Astrocyte (in vitro differentiated cells and primary cell): ENCODE measurements at places on chromosomes 11 and 22.

GRCh38 chr22:44026630-44027511 is 2.8 kb downstream of the PARVB start:
- DNase-seq, result peak; percentile 61

DNA sequence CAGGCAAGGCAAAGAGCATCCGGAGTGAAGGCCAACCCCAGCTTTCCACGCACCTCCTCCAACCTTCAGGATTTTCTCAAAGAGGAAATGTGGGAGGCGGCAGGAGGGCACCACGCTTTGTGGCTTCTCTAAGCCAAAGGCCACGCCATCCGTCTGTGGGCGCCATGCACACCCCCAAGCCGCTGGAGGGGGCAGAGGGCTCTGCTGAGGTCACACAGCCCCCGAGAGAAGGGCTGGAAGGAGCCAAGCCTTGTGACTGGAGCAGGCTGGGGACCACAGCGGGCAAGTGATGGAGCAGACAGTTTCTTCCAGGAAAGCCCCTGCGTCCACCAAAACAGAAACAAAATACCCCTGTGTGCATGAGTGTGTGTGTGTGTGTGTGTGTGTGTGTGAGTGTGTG is 527.4 kb downstream of the BRD1 start:
- DNase-seq, result no peak

DNA sequence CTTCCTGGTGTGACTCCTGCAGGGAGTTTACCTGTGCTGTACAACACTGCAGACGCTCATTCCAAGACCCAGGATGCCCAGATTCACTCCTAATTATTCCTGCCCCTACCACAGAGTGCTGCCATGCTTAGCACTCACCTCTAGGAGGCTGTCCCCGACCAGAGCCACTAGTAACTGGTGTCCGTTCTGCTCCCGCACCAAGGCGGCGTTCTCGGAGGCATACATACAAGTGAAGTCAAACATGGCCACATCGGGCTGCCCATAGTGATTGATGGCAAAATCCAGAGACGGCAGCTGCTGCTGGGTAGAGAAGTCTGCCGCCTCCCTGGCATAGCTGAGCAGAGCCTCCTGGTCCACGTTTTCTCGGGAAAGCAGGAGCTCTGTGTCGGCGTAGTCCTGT is 122.3 kb upstream of the BID start:
- DNase-seq, result no peak

- no peak for DNase-seq
Measured at GRCh38 chr11:12445001-12445400, 67.6 kb downstream of the PARVA start.

GRCh38 chr22:34534101-34534500 is 531.9 kb upstream of the ISX start:
- no peak for DNase-seq

DNA sequence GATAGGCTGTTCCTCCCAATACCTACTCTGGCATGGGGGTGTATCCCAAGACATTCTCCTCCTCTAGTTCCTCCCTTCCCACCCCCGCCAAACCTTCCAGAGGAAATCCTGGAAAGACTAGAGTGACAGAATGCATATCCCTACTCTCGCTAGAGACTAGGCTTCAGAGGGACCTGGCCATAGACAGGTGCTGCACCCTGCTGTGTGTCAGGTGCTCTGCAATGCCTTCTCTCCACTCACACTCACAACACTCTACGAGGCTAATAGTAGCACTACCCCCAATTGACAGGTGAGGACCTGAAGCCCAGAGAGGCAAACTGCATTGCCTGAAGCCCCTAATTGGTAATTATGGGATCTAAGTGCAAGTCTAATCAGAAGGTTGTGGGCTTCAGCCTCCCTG is 46.2 kb upstream of the LMO1 start:
- no peak for DNase-seq

- peak; percentile 11 for DNase-seq
Measured at GRCh38 chr11:6022956-6023355, 7.6 kb downstream of the OR56A1 start.

GRCh38 chr11:84044706-84045105 is 758.5 kb upstream of the CCDC90B start:
- no peak for DNase-seq

DNA sequence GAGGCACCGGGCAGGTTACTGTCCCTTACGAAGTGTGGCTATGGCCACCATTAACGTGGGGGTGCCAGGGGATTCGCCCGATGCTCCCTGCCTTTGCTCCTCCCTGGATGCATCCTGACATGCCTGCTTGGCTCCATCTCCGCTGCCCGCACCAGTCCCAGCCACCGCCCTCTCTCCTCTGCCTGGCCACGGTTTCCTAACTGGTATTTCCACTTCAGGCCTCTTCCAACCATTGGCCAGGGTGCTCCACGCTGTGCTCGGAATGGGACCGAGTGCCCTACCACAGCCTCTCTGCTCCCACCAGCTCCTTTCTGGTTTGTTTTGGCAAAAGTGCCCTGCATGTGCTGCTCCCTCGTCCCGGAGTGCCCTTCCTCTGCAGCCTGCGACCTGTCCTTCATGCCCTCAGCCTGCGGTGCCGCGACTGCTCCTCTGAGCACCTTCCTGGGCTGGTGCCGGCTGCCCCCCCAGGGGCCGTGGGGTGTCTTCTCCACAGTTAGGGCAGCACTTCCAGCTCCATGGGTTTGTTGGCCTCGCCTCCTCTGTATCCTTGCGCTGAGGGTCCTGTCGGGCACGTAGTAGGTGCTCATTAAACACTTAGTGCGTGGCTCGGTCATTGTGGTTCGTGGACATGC is 12.6 kb upstream of the GRAMD4 start:
- no peak for DNase-seq

GRCh38 chr11:121688055-121688491 is 235.3 kb upstream of the SORL1-AS1 start:
- peak; percentile 78 for DNase-seq

DNA sequence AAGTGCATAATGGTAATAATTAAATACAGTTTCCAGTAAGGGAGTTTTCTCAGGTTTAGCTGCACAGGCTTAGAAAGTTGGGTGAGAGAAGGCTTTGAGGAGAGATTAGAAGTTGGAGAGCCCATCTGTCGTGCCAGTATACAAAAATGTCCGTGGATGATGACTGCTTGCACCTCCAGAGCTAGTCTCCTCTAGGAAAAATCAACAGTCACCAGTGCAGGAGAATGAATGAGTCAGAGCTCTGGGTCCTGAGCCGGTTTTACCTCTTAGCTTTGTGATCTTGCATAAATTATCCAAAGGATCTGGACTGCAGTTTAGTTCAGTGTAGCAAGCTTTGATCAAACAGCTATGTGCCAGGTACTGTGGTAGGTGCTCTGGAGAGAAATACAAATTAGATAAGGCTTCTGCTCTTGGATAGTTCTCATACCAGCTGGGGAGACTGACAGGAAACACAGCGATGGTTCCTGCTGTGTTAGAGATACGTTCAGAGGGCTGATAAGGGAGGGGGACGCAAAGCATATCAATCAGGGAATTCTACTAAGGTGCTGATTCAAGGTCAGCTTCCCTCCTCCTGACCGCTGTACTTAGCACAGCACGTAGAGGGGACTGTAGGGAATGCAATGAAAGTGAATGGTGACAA is 125.9 kb downstream of the TEAD1 start:
- DNase-seq, result peak; percentile 82

- no peak for DNase-seq
Measured at GRCh38 chr11:46322759-46323158, 24.5 kb upstream of the DGKZ start.

- DNase-seq, result no peak
Measured at GRCh38 chr11:72238492-72239312, 5.3 kb downstream of the PHOX2A start.

- DNase-seq, result peak; percentile 76
Measured at GRCh38 chr11:8721609-8722500, 39.3 kb downstream of the RPL27A start.

- no peak for DNase-seq
Measured at GRCh38 chr22:35731321-35731720, 13.6 kb downstream of the APOL5 start.

DNA sequence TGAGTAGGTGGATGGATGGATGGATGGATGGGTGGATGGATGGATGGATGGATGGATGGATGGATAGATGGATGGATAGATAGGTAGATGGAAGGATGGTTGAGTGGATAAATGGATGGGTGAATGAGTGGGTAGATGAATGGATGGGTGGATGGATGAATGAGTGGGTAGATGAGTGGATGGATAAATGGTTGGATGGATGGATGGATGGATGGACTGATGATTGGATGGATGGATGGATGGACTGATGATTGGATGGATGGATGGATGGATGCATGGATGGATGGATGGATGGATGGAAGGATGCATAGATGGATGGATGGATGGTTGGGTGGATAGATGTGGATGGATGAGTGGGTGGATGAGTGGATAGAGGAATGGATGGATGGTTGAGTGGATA is 13.2 kb upstream of the SYT8 start:
- no peak for DNase-seq

DNA sequence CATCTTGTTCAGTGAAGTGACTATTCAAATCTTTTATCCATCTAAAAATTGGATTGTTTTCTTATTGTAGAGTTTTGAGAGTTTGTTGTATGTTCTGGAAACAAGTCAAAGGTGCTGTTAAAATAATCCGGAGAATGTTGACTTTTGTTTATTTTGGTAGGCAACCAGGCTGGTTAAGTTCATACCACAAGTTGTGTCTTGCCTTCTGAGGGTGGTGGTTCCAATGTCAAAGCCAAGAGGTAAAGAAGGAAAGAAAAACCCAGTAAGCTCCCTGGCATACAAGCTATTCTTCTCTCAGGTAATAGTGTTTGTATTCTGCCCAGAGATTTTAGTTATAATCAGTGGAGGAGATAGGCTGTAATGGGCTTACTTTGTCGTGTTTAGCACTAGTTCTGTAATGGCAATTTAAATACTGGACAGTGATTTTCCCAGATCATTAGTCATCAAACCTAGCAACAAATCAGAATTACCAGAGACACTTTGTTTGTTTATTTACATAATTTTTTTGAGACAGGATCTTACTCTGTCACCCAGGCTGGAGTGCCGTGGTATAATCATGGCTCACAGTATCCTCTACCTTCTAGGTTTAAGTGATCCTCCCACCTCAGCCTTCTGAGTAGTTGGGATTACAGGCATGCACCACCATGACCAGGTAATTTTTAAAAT is 15.1 kb upstream of the CSRP3 start:
- no peak for DNase-seq

DNA sequence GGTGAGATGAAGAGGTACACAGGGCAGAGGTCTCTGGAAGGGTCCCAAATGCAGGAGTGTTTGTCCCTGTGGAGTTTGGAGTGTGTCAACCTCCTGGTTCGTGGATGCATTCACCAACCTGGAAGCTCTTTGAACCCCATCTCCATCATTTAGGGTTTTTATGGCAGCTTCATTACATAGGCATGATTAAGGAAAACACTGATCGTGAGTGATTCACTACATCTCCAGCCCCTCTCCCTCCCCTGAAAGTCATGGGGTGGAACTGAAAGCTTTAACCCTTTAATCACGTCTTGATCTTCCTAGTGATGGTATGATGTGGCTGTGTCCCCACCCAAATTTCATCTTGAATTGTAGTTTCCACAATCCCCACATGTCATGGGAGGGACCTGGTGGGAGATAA is 19.8 kb upstream of the INCENP start:
- no peak for DNase-seq

DNA sequence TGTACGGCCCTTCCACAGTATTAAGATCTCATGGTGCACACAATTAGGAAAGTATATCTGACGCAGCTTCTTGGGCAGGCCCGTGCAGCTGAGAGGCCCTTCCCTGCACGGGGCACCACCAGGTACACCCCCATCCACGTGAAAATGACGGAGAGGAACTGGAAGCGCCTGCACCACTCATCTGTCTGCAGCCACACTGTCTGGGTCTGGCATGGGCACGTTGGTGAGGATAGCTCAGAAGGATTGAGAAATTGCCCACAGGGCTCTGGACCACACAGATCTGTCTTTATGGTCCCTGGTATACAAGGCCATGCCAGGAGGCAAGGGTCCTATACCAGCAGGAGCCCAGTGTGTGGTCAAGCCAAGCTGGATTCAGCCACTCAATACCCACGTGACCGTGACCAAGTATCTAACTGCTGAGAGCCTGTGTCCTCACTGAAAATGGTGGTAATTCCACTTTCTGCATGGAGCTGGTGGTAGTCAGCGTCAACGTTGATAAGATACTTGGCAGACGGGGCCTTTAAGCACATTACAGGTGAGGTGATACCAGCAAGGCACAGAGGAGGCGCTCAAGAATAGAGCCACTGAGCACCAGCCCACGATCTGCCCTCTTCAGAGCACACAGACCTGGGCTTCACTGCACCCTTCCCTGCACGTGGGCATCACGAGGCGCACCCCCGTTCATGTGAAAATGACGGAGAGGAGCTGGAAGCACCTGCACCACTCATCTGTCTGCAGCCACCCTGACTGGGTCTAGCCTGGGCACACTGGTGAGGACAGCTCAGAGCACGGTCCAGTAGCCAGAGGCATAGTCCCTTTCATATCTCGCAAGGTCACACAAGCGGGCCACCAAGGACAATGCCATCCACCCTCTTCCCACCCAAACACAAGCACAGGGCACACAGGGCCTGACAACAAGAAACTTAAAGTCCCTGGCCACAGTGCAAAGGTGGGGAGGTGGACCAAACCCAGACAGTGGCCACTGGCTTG is 28.4 kb downstream of the SHANK2 start:
- no peak for DNase-seq

- no peak for DNase-seq
Measured at GRCh38 chr11:83056204-83056603, 15.5 kb downstream of the RAB30 start.

GRCh38 chr11:133598906-133599305 is 66.6 kb upstream of the OPCML start:
- DNase-seq, result no peak

DNA sequence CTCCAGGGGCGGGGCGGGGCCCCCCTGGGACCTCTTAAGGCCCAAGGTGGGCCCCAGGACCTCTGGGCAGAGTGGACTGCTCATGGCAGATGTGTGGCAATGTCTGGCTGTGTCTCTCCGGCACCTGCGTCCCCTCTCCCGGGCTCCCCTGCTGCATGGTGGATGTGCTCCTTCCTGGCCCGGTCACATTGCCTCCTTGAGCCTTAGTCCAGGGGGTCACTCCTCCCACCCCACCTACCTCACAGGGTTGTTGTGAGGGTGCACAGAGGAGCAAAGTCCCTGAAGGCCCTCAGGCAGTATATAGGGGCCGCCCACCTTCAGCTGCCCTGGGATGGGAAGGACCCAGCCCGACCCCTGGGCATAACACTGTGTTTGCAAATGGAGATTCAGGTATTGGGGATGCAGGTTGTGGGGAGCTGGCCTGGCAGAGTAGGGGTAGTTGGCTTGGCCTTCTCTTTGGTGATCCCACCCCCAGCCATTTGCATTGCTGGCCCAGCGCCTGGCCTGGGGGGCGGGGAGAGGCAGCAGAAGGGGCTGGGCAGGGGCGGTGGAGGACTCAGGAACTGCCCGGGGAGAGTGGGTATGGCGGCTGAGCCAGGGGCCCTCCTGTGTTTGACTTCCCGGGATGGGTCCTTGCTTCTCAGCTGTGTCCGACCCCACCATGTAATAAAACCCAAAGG is 11.3 kb downstream of the KCTD17 start:
- DNase-seq, result no peak

GRCh38 chr11:114174712-114175495 is 115.4 kb downstream of the ZBTB16 start:
- no peak for DNase-seq

- peak; percentile 86 for DNase-seq
Measured at GRCh38 chr11:100562128-100562527, 125.0 kb upstream of the ARHGAP42 start.
